ENCODE measurements at places on chromosomes 4 and X.

DNA sequence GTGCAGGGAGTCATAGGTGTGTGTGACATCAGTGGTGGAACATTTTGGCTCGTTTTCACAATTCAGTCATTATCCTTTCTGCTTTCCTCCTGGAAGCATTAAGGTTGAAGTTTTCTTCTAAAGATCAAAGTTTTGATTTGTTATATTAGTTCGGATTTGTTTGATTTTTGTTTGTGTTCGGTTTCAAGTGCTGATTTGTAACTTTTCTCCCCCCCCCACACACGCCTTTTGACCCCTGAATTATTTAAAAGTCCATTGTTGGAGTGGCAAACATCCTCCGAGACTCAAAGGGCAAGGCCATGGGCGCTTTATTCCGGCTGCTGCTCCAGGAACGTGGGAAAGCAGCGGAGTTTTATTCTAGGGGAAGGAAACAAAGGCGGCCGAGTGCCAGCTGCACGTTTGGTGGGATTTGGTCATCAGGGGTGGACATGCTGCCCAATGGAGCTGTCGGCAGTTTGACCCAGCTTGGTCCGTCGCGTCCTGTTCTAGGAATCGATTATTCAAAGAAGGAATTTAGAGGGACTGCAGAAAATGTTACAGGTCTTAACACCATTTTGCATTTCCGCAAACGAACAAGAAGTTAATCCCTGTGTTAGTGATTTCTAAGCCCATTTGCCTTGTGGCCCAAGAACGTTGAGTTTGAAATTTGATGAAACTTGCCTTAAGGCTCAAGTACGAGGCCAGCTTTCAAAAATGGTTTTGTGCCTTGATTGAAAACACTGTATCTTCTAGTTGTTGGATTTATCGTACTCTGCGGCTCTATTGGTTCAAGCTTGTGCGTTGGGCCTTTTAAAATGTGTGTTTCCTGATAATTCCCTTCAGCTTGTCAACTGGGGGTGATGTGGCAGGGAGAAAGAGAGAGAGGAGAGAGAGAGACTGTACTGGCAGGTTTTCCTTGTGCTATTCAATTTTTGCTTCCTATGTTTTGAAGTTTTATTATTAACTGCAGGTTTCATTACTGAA, 565 bp upstream of the ZNF41 start:
- DNase-seq: no peak

- no peak for DNase-seq
Measured at GRCh38 chrX:23114241-23114640, 114.5 kb downstream of the DDX53 start.

GRCh38 chrX:130186651-130187050, 14.9 kb downstream of the RAB33A start:
- no peak for DNase-seq

DNA sequence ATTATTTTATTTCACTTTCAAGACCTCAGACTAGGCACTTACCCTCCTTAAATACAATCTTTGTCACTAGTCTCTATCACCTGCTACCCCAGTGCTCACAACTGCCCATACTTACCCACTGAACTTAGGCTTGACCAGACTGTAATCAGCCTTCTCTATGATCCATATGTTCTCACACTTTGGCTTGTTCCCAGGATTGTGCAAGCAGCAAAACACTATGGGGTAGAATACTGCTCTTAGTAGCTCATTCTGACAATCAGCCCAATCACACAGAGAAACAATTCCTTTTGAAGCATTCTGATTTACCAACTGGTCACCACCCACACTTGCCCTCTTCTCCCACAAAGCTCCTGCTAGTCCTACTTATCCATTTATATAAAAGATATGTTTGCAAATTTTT, 878.3 kb downstream of the FSTL5 start:
- DNase-seq: no peak

- no peak for DNase-seq
Measured at GRCh38 chr4:589219-589963, 13.3 kb upstream of the TMEM271 start.

Measured in esophagus squamous epithelium (tissue), 5 donors.